ENCODE measurements at places on chromosomes 11 and 22.

GRCh38 chr11:30025396-30026139, 8.7 kb upstream of the KCNA4 start:
- no peak for DNase-seq

DNA sequence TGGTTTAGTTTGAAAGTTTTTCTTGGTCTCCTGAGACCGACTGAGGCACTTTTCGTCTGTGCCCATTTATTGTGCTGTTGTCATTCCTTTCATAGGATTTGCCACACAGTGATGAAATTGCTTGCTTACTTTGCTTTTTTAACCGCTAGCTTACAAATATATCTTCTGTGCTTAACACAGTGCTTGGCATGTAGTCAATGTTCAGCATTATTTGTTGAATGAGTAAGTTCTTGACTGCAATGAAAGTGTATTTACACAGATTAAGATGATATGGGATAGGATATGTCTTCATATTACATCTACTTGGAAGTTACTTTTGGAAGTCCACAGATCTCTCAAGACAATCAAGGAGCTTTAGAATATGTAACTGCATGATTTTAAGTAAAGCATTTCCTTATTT, 91.2 kb downstream of the GRIA4 start:
- no peak for DNase-seq

GRCh38 chr11:114228435-114229411, 67.5 kb upstream of the NNMT start:
- no peak for DNase-seq

GRCh38 chr11:61460474-61460881, 30.6 kb downstream of the SDHAF2 start:
- DNase-seq = no peak

GRCh38 chr11:78138694-78139421, 568 bp downstream of the ALG8 start:
- DNase-seq = peak; percentile 11

DNA sequence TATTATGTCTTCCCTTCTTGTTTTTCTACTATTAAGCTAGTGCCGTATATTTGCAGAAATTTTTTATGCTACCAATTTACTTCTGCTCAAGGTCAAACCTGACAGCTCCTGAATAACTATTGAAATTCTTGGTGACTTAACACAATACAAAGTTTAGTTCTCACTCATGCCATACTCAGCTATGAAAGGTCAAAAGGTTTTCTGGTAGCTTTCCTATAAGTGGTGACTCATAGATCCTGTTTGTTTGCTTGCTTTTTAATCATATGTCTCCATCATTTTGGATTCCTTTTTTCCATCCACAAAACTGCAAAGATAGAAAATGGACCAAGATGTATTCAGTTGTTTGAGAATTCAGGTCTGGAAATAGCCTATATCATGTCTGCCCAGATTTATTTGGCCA, 855.8 kb upstream of the LRRC4C start:
- DNase-seq = no peak

GRCh38 chr11:75703695-75704237, 13.9 kb upstream of the MOGAT2 start:
- DNase-seq = no peak
